Activated CD4-positive, alpha-beta T cell treated with anti-CD3 and anti-CD28 coated beads for 24 hours (primary cell): ENCODE measurements at places on chromosomes 12 and 14.

DNA sequence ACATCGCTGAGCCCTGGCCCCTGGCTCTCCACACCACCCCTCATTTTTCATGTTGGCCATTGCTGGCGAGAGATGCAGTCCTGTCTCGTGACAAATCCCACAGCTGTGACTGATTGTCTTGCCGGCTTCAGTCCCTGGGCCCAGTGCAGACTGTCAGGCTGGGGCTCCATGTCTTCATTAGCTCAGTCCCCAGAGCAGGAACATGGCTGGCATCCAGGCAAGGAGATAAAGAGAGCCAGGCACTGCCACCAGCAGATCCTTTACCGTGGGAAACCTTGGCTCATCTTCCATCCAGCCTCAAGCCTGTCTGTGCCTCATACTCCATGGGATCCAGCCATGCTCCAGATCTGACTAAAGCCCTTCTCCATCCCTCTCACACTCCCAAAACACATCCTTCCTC lies 284.7 kb upstream of the FKBP4 start:
- no peak for DNase-seq

DNA sequence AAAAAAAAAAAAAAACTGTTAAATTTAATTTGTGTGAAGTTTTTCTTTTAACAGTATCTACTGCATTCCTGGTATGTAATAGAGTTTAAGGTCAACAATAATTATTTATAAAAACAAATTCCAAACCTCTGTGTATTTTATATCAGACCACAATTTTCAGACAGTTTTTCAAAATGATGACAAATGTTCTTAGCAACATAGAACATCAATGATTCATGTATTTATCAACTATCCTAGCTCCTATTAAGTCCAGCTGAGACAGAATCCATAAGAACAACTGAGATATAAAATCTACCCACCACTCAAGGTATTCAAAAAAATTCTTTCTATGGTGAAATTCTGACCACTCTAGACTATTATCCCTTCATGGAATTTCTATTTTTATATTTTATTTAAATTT lies 144.5 kb downstream of the EPS8 start:
- DNase-seq = no peak

- DNase-seq = no peak
Observed at GRCh38 chr14:33847066-33847465, 103.8 kb downstream of the EGLN3 start.

DNA sequence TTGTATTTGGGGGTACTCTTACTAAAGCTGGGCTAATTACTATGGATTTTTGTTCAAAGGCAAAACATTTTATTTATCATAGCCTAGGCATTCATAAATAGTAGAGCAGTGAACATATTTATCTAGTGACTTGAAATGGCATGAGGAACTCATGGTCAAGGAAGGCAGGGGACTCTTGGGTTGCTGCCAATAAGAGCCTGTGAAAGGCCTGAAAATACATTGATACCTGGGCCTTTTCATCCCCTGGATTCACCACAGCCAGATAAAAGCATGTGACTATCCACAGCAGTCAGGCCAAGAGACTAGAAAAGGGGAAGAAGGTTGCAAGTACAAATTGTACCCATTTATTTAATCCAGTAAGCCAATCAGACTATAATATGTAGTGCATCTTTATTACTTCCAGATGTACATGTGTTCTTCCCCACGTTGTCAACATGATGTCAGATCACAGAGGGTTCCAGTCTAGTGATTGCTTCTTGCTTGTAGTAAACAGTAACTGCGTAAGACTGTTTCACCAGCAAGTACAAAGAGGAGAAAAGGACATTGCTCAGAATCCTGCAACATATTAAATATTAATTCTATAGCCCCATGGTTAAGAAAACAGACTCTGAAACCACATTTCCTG lies 409.7 kb downstream of the NOVA1 start:
- no peak for DNase-seq

- DNase-seq = no peak
Observed at GRCh38 chr14:96272777-96273473, 16.9 kb downstream of the BDKRB1 start.

DNA sequence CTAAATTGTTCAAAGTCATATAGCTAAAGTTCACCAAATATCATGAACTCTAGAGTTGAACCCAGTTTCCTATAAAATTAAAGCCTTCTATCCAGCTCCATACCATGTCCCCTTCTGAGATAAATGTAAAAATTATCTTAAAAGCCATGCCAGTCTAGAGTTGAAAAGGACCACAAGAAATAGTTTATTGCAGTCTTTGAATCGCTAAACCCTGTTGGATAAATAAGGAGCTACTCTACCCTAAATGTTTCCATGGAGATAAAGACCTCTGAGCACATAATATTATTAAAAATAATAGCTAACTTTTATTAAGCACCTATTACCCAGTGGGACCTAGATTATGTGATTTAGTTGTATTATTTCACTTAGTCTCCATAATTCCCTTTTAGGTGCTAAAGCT lies 227.6 kb upstream of the NOS1 start:
- DNase-seq = no peak

- DNase-seq = no peak
Observed at GRCh38 chr12:93713060-93713459, 35.9 kb downstream of the CRADD start.

DNA sequence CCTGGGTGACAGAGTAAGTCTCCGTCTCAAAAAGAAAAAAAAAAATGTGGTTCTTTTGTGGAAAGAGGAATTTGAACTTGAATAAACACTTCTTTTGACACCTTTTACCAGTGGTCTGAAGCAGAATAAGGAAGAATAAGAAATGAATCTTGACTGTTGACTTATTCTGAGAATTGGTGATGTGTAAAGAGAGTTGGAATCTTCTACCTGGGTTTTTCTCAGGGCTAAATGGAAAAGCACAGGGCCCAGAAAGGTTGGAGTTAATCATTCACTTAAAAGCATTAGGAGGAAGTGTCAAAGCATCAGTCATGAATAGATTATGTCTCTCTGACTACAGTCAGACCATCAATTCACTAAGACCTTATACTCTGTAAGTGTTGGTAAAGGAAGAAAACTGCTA lies 13.9 kb downstream of the PNMA1 start:
- no peak for DNase-seq
